ENCODE measurements at places on chromosomes 3 and 15.

DNA sequence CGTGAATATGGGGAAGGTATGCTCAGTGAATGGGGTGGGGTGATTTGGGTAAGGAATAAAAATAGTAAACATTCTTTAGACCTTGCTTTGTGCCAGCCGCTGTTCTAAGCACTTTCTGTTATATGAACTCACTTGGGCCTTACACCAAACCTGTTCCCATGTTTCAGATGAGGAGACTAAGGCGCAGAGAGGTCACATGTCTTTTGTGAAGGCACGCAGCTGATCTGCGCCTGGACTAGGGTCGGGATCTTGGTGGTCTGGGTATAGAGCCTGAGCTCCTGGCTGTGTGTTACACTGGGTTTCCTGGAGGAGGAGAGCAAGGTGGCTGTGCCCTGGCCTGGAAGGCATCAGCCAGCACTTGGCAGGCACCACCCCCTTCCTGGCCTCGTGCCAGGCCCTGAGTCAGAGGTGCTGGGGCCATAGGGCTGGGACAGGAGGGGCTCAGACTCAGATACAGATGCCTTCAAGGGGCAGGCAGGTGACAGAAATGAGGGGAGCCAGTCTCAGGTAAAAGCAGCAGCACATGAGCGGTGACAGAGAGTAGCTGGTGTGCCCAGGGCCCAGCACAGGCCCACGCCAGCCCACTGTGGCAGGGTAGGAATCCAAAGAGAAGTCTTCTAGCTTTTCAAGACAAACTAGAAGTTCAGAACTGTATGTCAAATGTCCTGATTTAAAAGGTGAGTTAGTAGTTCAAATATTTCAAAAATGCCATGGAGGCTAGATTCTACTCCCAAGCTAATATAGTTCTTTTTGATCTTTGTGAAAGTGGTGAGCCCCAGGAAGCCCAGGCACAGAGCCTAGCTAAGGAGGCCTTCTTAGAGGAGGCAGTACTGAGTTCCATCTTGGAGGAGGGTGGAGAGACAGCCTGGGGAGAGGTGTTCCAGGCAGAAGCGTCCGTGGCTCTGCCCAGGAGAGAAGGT lies 83.1 kb downstream of the DNAJB8 start:
- peak; percentile 77 for DNase-seq

DNA sequence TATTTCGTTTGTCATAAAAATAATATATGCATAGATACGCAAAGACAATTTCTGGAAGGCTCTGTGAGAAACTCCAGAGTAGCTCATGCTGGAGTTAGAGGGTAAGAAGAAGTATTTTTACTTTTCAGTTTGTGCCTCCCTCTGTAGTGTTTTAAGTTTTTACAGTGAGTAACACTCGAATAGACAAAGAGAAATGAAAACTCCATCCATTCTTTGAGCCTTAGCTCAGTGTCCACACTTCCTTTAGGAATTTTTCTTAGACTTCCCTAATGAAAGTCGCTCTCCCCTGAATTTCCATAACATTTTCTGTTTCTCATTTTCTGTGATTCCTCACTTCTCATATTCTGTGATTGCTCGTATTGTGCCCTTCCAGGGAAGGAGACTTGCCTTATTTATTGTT lies 2.1 kb downstream of the BLOC1S6 start:
- no peak for DNase-seq

- no peak for DNase-seq
Observed at GRCh38 chr3:155342344-155342743, 48.9 kb upstream of the STRIT1 start.

DNA sequence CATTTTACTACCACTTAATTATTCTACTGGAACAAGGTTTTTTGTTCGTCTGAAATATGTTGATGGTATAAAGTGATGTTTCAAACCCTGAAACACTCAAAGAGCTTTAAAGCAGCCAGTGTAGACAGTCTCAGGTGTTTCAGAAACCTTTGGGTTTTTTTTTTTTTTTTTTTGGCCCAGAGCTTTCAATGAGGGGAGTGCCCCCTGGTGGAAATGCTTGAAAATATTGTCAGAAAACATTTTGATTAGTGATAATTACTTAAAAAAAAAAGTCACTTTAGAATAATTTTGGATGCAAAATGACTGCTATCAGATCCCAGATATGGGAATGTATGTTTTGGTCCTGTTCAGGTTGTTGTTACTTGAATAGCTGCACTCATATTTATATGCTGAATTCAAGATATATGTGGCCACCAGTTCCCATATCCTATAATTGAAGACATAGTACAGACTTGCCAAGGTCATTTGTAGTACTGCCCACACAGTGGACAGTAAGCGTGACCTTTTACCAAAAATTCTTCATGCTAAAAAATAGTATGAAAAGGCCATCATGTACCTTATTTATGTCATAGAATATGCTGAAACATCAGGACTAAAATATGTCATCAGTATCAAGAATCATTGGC lies 35.9 kb downstream of the SATB1 start:
- no peak for DNase-seq

DNA sequence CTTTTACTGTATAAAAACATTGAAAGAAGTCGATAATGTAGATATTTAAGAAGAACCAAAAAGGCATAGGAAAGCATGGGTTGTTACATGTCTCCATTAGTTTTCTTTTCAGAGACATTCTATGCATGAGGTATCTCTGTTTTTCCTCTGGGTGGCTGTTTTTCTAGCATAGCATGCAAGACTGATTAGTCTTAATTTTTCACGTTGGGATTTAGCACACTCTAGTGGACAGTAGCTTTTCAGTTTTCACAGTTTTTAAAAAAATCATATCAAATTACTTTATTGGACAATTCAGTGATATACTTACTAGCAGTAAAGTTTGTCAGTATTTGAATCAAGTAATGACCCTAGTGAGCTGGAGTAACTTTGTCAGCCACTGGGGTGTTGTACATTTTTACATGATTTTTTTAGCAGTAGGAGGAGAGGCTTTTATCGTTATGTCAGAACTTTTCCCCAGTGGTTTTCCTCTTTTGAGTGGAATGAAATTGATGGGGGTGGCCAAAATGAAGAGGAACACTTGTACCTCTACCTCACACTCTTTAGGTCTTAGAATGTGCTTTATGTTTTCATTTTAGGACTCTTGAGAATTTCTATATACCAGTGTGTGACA lies 57.2 kb downstream of the SEC22A start:
- DNase-seq: no peak

- no peak for DNase-seq
Observed at GRCh38 chr15:60681353-60681752, 202.4 kb upstream of the ICE2 start.

GRCh38 chr3:156098437-156099035 lies 21.8 kb upstream of the KCNAB1 start:
- no peak for DNase-seq

DNA sequence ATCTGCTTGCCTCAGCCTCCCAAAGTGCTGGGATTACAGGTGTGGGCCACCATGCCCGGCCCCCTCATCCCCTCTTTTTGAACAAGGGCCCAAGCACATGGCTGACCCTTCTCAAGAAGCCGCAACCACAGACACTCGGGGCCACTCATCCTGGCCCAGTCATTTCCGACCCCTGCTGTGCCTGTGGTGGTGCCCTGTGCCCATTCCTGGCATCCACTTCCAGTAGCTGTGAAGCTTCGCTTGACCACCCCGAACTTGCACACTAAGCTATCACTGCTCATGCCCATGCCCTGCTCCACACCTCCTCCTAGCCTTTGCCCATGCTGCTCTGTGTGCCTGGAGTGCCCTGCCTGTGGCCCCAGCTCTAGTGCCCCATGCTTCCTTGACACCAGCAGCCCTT lies 8.3 kb downstream of the TMEM44 start:
- DNase-seq: no peak

DNA sequence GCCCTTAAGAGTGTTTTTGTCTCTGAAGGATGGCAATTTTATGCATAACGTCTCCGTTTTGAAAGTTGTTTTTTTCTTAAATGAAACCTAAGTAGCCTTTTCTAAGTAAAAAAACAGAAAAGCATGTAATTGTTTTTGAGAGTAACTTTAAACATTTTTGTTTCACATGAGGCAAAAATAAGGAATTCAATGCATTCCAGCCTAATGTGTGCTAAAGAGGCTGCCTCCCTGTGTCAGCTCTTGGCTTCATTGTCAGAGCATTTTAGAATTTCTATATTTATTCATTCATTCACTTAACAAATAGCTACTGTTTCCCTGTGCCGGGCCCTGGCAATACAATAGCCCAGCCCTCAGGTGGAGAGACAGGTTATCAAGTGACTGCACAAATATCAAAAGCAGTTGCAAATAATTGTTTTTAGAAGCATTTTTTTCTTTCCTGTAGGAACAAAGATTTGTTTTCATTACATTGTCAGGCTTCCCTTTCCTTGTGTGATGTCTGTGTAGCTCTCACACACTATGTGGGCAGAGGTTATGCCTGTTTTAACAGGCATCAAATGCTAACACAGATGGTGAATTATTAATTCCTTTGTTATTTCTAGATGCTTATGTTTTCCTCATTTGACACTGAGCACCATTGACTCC lies 81.9 kb downstream of the CCK start:
- DNase-seq: no peak

- no peak for DNase-seq
Observed at GRCh38 chr3:6526861-6527260, 334.1 kb upstream of the GRM7 start.

- DNase-seq: no peak
Observed at GRCh38 chr3:82000773-82001172, 239.3 kb upstream of the GBE1 start.

DNA sequence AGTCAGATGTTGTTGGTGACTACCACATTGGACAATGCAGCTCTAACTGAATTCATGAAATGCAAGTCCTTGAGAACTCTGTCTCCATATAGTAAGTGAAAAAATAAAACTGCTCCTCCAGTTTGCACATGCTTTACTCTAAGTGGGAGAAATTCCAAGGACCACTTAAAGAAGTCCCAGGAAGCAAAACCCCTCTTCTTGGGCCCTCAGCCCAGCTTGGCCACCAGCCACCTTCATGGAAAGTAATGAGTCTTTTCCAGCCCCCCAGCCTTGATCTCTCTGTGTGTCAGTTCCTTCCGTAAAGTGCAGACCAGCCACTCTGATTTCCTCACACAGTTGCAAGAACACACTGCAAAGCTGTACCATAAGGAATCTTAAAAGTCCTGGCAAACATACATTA lies 34.5 kb downstream of the DAPK2 start:
- DNase-seq: no peak

GRCh38 chr15:31869686-31870307 lies 160.5 kb upstream of the CHRNA7 start:
- DNase-seq: no peak

GRCh38 chr15:40743921-40744814 lies 10.9 kb downstream of the RMDN3 start:
- DNase-seq: peak; percentile 80

- no peak for DNase-seq
Observed at GRCh38 chr3:175580318-175580717, 721.2 kb downstream of the NAALADL2 start.

- DNase-seq: peak; percentile 82
Observed at GRCh38 chr3:138434276-138434874, at the start of gene ESYT3. ESYT3 (plus strand) TSS chr3:138434616; CDS start chr3:138434799, 183 bp downstream.

GRCh38 chr3:149971403-149972075 lies 844 bp upstream of the PFN2 start:
- DNase-seq: peak; percentile 54

- DNase-seq: no peak
Observed at GRCh38 chr3:128547368-128547987, 54.5 kb upstream of the GATA2 start.

GRCh38 chr3:108255131-108255530 lies 32.9 kb upstream of the IFT57 start:
- DNase-seq: no peak

GRCh38 chr3:60010781-60011180 lies 961.0 kb upstream of the CFAP20DC start:
- no peak for DNase-seq

- DNase-seq: no peak
Observed at GRCh38 chr3:72284471-72284870, 499.5 kb upstream of the PROK2 start.

DNA sequence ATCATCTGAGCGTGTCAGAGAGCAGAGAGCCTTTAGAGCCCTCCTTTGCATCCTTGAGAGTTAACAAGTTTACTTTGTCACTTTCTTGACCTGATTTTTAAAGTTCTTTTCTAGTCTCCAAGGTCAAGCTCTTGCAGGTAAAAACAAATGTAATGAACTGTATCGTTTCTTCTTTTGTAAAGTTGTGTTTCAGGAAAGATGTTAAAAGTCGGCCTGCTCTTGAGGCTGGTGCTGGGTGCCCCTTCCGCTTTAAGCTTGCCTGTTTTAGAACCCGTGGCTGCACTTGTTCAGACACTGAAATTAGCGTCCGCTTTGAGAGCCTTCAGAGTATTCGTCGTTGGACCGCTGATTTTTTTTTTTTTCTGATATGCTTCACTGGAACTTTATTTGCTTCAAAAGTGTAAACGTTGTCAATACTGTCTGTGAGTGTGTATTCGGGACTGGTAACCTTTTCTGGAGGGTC lies 52.6 kb upstream of the ULK4 start:
- no peak for DNase-seq

- DNase-seq: no peak
Observed at GRCh38 chr3:180875124-180875698, 37.3 kb upstream of the FXR1 start.

GRCh38 chr15:67865766-67866165 lies 25.9 kb upstream of the RNU6-1 start:
- no peak for DNase-seq

- DNase-seq: no peak
Observed at GRCh38 chr3:185916042-185916833, 21.6 kb downstream of the TRA2B start.

DNA sequence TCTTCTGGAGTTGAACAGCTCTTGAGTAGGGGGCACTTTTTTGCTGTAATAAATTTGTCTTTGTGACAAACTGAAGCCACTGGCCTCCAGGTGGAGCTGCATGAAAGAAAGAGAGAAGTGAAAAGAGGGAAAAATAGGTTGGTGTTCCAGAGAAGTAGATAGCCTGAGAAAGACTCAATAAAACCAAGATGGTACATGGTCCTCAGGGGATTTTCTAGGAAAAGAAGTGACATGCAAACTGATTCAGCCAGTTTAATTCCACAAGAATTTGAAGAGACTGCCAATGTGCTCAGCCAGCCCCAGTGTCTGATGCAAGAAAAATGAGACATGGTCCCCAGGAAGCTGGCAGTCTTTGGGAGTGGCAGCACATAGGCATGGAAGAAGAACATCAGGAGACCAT lies 152.7 kb downstream of the CD47 start:
- DNase-seq: no peak

- DNase-seq: no peak
Observed at GRCh38 chr3:55661141-55661540, 174.0 kb upstream of the WNT5A start.

GRCh38 chr15:72230197-72231065 lies 559 bp downstream of the PKM start:
- DNase-seq: peak; percentile 92

GRCh38 chr15:25410649-25411048 lies 28.2 kb downstream of the UBE3A start:
- DNase-seq: no peak

- DNase-seq: no peak
Observed at GRCh38 chr3:183519891-183520290, 35.6 kb downstream of the KLHL6 start.

- DNase-seq: peak; percentile 63
Observed at GRCh38 chr3:186107215-186108105, 1.4 kb downstream of the ETV5 start.

All from activated T-cell treated with anti-CD3 and anti-CD28 coated beads, Interleukin-2, amount 50 U/mL, for 48 hours (primary cell).